ENCODE measurements at places on chromosomes 16 and 17.

DNA sequence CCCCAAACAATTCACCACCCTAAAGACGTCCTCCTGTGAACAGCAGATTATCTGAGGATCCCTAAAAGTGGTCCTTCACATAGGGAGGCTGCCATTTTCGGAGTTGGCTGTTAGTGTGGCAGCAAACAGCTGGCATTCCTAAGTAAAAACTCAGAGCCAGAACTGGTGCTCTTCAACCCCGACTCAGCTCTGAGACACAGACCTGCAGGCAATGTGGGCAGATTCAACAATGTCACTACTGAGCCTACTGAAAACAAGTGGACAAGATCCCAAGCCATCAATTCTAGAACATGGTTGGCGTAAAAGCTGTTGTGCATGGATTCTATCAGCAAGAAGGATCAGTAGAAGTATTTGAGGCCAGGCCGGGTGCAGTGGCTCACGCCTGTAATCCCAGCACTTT is 247.2 kb downstream of the NTN1 start:
- no peak for DNase-seq

GRCh38 chr16:66205287-66206231 is 160.9 kb upstream of the CDH5 start:
- peak; percentile 24 for DNase-seq

GRCh38 chr17:75996665-75997590 is 3.7 kb upstream of the CDK3 start:
- DNase-seq: peak; percentile 76

- no peak for DNase-seq
Observed at GRCh38 chr16:22887445-22887844, 73.5 kb downstream of the HS3ST2 start.

DNA sequence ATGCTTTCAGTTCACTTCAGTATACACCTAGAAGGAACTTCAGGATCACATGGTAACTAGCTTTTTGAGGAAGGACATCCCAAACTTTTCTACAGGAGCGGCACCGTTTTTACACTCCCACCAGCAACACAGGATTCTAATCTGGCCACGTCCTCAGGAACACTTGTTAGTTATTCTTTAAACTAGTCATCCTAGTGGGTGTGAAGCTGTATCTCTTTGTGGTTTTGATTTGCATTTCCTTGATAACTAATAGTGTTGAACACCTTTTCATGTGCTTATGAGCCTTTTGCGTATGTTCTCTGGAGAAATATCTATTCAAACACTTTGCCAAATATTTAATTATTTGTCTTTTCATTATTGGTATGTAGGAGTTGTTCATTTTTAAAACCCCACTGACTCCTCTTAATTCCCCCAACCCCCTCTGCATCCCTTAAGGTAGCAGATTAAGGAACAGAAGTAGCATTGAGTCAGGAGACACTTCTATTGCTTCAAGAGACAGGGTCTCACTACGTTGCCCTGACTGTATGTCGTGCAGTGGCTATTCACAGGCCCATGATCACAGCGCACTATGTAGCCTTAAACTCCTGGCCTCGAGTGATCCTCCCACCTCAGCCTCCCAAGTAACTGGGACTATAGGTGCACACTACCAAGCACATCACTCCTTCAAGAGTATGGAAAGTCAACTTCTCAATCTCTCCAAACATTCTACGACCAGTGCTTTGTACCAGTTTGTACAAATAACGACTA is 25.4 kb downstream of the YWHAE start:
- no peak for DNase-seq

- DNase-seq: no peak
Observed at GRCh38 chr17:74546586-74546985, 671 bp upstream of the CD300C start.

- DNase-seq: no peak
Observed at GRCh38 chr17:44905006-44906000, 6.1 kb upstream of the EFTUD2 start.

GRCh38 chr16:54164789-54165173 is 121.8 kb downstream of the IRX3 start:
- no peak for DNase-seq

- no peak for DNase-seq
Observed at GRCh38 chr17:4467287-4467686, 31.4 kb upstream of the SPNS2 start.

- no peak for DNase-seq
Observed at GRCh38 chr16:89811321-89811720, 5.1 kb downstream of the FANCA start.

- peak; percentile 98 for DNase-seq
Observed at GRCh38 chr17:36591434-36592315, at the start of gene DHRS11. TSS of gene DHRS11 (plus strand) at chr17:36591879. CDS start at chr17:36592010, 131 bp downstream.

- no peak for DNase-seq
Observed at GRCh38 chr16:26889740-26890139, 177.0 kb upstream of the C16orf82 start.

- DNase-seq: peak; percentile 87
Observed at GRCh38 chr17:15341385-15341849, at the start of gene TEKT3. TSS of gene TEKT3 (minus strand) at chr17:15341597. CDS start at chr17:15331585, 10,012 bp downstream.

DNA sequence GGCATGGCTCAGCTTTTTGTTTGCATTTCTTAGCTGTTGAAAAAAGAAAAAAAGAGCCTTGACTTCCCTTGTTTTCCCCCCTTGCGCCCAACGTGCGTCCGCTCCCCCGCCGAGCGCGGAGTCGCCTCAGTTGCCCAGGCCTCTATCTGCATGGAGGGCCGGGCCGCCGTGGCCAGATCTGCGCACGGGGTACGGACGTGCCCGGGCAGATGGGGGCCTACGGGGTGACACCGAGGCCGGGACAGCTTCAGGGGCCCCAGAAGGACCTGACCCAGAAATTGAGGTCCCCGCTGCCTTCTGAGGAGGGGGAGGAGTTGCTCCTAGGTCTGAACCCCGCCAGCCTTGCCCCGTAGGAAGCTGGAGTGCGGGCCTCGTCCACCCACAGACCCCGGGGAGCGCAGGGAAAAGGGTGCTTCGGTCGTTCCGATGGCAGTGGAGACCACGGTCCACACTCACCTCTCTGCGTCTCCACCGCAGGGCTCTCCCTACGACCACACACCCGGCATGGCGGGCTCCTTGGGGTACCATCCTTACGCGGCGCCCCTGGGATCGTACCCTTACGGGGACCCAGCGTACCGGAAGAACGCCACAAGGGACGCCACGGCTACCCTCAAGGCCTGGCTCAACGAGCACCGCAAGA is 1.5 kb downstream of the IRX5 start:
- no peak for DNase-seq

GRCh38 chr16:1542166-1542500 is 8.7 kb downstream of the TMEM204 start:
- DNase-seq: no peak

- no peak for DNase-seq
Observed at GRCh38 chr17:28170771-28171170, 128.3 kb downstream of the NLK start.

DNA sequence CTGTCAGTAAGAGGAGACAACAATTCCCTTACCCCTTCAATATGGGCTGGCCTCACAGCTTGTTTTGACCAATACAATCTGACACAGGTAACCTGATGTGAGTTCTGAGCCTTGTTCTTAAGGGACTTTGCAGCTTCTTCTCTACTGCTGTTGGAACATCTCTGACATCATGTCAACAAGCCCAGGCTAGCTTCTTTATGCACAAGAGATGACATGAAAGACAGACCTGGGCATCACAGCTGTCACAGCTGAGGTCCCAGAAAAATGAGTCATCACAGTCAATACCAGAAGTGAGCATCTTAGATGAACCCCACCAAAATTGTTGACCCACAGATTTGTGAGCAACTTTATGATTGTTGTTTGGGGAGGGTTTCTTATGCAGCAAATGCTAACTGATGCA is 431.7 kb upstream of the PSMD7 start:
- no peak for DNase-seq

GRCh38 chr17:58364270-58364942 is 12.4 kb upstream of the SUPT4H1 start:
- DNase-seq: no peak

DNA sequence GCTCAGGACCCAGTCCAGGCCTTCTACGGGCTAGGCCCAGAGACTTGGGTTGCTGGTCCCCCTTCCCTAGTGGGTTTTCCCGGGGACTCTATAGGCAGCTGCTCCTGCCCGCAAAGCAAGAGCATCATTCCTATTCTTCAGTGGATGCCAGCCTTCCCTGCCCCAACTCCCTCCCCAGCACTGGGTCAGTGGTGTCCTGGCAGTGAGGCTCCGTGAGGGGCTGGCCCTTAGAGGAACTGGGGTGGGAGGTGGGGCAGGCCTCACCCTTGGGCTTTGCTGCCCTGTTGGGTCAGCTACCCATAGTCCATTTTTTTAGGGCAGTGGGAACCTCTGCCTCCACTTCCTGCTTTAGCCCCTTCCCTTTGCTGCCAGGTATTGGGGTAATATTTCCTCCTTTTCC is 7.9 kb upstream of the PLEKHG4 start:
- no peak for DNase-seq

GRCh38 chr17:64707050-64707591 is 45.0 kb upstream of the SMURF2 start:
- peak; percentile 96 for DNase-seq

Data from AG20443 (cell line).